ENCODE measurements at places on chromosomes 3 and 15.

GRCh38 chr3:156492801-156493261 is 62.1 kb downstream of the SSR3 start:
- no peak for DNase-seq

DNA sequence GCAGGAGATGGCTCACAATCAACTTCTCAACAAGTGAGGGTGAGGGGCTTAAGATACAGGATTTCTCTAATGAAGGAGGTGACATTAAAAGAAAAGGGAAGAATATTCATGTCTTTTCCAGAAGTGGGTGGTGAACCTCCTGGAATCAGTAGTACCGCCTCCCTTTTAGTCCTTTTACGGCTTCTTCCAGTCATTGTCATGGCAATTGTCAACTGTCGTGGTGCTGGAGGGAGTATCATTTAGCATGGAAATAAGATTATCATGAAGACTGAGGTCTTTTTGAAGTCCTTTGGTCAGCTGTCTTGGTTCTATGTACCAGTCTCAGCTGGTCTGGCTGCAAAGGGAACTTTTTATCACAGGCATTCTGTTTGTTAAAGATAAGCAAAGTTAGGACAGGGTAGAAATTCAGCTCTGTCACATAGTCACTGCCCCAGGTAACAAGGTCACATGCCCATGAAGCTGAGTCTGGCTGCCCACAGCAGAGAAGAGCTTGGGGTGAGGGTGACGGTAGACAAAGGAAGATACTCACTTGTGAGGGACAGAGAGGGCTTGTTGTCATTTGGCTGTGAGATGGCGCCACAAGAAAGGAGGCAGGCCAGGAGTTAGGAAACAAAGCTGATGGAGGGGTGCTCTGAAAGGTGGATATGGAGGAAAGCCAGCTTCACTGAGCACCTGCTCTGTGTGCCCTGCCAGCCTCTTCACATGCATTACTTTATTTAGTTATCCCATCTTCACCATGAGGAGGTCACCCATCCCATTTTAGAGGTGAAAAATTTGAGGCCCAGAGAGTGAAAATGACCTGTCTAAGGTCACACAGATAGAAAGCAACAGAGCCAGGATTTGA is 228.2 kb upstream of the TRIM42 start:
- no peak for DNase-seq

DNA sequence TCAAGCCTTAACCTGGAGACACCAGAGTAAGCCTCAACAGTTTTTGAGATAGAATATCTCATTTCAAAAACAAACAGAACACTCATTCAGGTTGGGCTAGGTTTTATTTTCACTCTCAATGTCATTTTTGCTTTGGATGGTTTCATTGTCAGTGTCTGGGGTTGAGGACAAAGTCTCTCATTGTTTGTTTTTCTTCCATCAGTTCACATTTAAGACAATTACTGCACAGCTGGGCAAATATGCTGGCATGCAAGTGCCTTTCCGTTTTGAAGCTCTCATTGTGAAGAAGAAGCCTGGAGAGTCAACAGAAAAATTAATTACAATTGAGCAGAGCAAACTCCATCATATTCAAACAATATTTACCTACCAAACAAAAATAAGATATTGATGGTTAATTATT is 1050.0 kb downstream of the TBL1XR1 start:
- no peak for DNase-seq

GRCh38 chr3:187741403-187742350 is 3.6 kb downstream of the BCL6 start:
- peak; percentile 51 for DNase-seq

DNA sequence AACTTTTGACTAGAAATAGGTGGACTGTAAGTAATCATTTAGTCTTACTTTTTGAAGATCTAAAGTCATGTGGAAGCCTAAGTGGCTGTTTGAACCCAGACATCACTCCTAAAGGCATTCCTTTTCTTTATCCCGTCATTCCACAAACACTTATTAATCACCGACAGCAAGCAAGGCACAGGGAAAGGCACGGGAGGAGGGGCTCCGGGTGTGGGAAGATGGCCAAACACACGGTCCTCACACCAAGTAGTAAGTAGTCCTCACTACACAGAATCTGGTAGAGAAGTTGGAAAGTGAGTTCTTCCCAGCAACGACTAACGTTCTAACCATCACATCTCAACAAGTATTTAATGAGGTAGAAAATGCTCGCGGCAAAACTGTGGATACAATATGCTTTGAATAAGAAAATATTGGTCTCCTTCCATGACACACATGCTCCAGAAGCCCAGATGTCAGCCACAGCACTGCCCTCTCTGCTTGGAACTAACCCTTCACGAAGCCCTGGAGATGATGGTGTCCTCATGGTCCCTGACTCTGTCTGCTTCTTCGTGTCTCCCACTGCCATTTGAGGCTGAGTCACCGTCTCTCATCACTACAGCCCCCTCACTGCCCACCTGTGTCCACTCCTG is 202.2 kb downstream of the OPA1 start:
- no peak for DNase-seq

DNA sequence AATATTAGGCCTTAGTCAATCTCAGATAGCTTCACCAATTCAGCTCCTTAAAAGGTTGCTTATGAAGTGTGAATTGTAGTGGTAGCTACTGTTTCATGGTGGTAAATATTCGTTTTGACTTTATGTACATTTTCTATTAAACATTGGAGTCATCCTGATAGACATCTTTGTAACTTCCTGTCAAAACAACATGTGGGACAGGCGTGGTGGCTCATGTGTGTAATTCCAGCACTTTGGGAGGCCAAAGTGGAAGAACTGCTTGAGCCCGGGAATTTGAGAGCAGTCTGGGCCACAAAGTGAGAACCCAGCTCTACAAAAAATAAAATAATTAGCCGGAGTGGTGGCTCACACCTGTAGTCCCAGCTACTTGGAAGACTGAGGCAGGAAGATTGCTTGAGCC is 2.0 kb upstream of the TRIM59 start:
- no peak for DNase-seq

DNA sequence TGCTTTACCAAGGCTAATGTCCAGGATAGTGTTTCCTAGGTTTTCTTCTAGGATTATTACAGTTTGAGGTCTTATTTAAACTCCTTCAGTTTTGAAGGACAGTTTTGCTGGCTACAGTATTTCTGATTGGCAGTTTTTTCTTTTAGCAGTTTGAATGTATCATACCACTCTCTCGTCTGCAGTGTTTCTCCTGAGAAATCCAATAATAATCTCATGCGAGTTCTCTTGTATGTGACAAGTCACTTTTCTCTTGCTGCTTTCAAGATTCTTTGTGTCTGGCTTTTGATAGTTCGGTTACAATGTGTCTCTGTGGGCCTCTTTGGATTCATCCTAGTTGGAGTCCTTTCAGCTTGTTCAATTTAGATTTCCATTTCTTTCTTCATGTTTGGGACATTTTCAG is 53.0 kb upstream of the EHHADH start:
- no peak for DNase-seq

DNA sequence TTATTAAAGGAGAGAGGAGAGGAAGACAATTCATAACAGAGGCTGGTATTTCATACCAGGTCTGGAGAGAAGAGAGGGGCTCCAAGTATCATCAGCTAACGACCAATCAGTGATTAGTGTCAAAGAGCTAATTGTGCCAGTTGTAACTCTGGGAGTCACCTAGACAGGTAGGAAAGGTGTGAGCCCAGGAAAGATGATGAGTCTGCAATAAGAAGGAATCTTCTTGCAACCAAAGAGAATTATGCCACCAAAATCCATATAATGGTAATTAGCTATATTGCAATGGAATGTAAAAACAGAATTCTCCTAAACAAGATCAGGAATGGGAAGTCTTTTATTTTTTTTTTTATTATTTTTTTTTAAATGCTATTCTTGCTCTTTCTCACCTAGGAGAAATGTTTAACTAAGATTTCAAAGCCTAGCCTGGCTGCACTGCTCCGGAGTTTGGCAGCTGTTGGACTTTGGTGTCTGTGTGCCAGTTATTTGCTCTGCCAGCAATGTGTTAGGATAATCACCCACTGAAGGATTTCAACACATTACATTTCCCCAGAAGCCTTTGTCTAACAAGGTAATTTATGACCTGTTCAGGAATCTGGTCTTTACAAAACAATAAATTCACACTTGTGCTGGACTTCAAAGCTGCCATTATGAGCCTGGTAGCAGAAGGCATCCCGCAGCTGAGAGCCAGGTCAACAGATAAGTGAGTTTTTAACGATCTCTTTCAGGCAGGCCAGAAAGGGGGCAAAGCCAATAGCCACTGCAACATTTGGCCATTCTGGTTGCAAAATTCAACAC is 89.4 kb downstream of the FOXB1 start:
- no peak for DNase-seq

Data from stimulated activated CD4-positive, alpha-beta T cell treated with anti-CD3 and anti-CD28 coated beads, Interleukin-15, amount 100 ng/mL, for 1 hour (primary cell).